ENCODE measurements at places on chromosomes 4 and X. TPM values are rescaled to one million over a fixed set of nuclear protein-coding genes. Genes with fewer than 3 reads are reported as not detected.

The NLGN3 gene
- 12.0 TPM for polyA plus RNA-seq

GRCh38 chr4:30916337-30917274, 196.4 kb downstream of the PCDH7 start:
- DNase-seq, result no peak

The LRP2BP gene
- polyA plus RNA-seq, result 0.12 TPM

The H2BW1 gene
- polyA plus RNA-seq, result not detected

DNA sequence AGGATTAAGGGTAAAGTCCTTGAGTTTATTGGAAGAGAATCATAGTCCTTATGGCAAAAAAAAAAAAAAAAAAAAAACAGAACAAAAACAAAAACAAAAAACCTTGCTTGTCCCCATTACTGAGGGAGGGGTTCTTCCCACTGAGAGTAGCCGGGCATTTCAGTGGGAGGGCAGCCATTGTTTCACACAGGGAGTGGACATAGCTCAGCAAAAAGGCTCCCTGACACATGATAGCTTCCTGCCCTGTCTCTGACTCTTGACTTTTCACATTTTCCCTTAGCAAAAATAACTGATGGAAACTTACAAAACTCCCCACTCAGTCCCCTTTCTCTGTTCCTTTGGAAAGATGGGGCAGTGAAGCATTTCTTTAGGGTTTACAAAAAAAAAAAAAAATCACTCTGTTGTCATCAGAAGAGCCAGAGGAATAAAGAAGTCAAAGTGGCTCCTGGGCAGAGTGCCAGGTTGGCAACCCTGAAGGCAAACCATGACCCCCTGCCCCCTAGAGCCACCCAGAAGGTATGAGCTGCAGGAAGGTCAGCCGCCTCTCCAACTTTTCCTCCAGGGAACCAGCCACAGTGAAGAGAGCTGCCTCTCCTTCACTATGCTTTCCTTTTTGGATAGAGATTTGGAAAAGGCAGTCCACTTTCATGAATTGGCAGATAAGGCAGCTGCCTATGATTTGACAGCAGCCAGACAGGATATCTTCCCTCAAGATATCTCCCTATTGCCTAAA, 170.6 kb downstream of the KDR start:
- DNase-seq, result no peak

The CFAP299 gene
- not detected for polyA plus RNA-seq

GRCh38 chr4:125104616-125105015, 210.1 kb upstream of the FAT4 start:
- DNase-seq, result no peak

- DNase-seq, result no peak
These were observed 60.6 kb downstream of the GSPT2 start for GRCh38 chrX:51803833-51804232.

- DNase-seq, result no peak
These were observed 82.2 kb upstream of the PRPS2 start for GRCh38 chrX:12709047-12709446.

- no peak for DNase-seq
These were observed 53.7 kb downstream of the NAA11 start for GRCh38 chr4:79272126-79272525.

DNA sequence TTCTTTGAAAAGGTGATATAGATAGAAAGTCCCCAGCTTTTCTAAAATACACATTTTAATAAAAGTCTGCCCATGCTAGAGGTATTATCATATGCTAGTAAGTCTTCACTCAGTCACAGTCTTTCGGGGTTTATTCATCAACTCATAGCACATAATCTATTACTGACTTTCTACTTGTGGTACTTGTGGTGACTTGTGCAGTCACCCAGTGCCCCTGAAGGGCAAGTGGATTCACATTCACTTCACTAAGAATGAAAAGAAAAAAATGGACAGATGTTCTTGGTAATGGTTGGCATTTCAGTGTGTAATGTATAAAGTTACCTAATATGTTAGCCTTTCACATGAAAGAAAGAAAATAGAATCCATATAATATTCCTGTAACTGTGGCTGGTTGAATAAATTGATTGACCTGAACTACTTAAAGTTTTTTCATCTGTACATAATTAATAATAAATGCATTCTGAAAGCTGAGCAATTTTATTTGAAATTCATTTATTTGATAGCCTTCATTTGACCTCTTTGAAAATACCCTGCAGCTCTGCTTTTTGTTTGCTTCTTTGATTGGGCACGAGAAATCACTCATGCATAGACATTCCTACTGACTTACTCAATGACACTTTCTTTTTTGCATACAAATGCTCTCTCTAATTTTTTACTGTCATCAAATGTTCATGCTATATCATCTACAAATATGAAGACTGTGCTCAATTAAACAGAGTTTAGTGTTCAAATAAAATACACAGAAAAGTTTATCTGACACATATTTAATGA, 39.5 kb upstream of the ZNF330 start:
- DNase-seq, result no peak

The ANK2 gene
- 14.2 TPM for polyA plus RNA-seq

Data from H1 (cell line).